ENCODE measurements at places on chromosomes 4 and X.
A peak's percentile ranks its signal among the peaks of the same experiment; 100 is the strongest.

GRCh38 chr4:119246177-119246733 is 33.7 kb downstream of the USP53 start:
- DNase-seq = no peak

DNA sequence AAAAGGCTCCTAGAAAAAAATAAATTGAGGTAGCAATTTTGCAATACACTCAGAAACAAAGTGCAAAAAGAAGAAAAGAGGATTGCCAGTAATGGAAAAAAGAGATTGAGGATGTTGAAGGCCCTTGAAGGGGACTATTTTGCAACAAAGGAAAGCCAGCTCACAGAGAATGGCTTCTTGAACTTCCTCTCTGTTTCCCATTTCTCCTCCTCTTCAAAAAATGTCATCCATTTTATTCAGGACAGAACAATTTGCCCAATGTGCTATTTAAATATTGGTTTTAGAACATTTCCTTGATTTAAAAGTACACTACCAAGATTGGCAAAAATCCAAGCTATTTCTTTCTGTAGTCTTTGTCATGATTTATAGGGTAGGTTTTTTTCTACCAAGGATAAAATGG is 60.2 kb downstream of the GASK1B start:
- peak; percentile 12 for DNase-seq

DNA sequence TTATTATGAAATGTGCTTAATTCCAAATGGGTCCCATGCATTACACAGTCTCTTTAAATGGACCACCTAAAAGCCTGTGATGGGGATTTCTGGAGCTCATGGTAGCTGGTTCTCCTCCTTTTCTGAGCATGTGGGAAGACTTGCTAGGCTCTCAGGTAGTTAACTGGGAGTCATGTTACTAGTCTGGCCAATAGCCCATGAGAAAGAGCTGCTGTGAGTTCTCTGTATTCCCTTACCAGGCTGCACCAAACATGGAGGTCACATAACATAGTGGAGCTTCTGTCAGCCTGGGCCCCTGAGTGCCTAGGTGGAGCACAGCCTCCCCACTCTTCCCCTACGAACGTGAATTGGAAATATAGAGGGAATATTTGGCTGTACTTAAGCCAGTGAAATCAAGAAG is 198.4 kb downstream of the MAML3 start:
- DNase-seq = no peak

GRCh38 chr4:168648929-168649328 is 152.1 kb downstream of the PALLD start:
- peak; percentile 86 for DNase-seq

DNA sequence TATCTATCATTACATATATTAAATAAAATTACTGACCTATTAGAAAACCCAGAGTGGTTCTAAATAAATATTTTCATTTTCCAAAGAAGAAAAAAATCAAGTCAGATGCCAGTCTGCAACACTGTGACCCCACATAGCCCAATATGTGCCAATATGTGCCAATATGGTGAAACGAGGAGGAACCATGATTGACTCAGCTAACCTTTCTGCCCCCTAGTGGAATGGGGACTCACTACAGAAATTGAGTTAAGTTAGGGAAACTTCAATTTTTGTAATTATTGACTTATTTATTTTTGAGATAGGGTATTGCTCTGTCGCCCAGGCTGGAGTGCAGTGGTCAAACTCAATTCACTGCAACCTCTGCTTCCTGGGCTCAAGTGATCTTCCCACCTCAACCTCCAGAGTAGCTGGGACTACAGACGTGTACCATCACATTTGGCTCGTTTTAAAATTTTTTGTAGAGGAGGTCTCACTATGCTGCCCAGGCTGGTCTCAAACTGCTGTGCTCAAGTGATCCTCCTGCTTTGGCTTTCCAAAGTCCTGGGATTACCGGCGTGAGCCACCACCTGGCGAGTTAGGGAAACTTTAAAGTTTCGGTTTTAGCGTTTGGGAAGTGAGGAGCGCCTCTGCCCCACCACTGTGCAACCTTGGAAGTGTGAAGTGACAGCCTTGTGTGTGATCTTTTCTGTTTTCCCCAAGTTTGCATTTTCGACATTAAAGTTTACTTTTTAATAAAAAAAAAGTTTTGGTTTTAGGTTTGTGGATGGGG is 116.8 kb upstream of the SHISA3 start:
- peak; percentile 40 for DNase-seq

GRCh38 chr4:174550541-174550940 is 28.3 kb upstream of the HPGD start:
- no peak for DNase-seq

DNA sequence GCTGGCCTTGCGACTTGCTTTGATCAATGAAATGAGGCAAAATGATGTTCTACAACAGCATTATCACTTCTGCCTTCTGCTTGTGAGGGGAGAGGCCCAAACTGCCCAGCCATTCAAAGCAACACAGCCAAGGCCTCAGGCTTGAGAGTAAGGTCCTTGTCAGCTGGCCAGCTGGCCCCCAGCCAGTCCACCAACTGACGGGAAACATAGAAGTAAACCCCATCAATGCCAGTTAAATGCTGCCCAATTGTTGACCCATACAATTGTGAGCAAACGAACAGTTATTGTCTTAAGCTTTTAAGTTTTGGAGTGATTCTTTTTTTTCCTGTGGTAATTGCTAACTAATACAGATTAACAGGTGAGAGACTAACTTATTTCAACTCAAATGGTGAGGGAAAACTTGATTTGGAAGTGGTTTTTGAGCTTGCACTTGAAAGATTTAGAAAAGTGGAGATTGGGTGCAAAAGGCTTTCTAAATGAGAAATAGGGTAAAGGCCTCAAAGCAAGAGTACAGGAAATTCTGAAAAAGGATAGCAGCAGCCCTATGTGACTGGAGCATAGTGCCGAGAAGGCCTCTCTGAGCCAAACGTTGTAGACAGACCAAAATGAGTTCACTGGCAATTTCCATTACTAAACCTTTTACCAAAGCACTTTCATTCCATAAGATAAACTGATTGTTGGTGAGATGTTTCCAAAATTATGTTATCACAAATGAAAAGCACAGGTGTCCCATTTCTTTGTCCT is 66.9 kb downstream of the ARHGEF38 start:
- DNase-seq = no peak

GRCh38 chr4:1201851-1202525 is 29.6 kb upstream of the SPON2 start:
- peak; percentile 93 for DNase-seq

DNA sequence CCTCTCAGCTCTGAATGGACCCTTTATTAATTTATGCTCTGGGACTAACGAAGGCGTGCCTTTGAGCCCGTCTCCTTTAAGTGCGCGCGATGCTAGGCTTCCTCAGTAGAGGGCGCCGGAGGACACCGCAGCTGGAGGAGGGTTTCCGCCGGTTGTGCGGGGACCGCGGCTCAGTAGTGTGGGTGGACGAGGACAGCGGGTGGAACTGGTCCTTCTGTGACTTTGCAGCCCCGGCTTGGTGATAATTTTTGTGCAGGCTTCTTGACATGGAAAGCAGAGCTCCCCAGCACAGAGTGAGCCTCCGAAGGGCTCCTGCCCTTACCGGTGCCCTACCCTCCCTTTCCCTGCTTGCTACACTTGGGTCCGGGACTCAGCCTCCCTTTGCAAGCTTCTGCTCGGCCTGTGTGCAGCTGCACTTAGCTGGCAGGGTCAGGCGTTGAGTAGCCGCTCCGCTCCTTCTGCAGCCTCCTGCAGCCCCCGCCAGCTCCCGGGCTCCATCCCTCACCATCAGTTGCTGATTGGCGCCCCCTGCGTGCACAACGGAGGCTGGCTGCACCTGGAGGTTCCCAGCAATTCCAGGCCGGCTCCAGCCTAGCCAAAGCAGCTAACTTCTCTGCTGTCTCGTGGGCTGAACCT is 26.8 kb upstream of the BOD1L1 start:
- peak; percentile 83 for DNase-seq

- DNase-seq = peak; percentile 80
Measured at GRCh38 chr4:108849611-108850168, 86.8 kb upstream of the ETNPPL start.

GRCh38 chr4:24771241-24771640 is 24.1 kb upstream of the SOD3 start:
- no peak for DNase-seq

DNA sequence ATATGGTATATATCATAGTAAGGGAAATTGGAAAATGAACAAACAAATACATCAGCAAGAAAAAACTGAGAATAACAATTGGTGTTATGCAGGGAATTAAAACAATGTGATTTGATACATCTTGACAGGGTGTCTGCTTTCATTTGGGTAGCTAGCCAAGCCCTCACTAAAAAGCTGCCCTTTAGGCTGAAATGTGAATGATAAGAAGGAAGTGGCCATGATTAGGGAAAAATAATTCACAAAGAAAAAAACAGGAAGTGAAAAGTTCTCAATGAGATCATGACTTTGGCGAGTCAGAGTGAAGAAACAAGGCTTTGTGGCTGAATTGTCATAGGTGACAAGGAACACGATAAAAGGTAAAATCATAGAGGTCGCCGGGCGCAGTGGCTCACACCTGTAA is 675.8 kb upstream of the SLIT2 start:
- DNase-seq = no peak

DNA sequence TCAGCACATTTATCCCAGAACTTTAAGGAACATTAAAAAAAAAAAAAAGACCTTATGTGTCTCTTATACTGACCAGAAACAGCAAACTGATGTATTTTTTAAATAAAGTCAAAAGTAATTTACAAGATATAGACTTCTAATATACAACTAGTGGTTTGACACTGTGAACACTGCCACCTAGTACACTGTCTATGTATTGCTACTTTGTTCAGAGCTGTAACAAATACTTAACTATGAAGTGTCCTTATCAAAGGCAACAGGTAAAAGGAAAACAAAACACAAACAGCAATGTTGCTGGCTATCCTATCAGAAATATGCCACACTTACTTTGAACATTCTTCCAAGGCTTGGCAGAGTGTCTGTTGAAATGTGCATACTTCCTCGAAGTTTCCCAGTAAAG is 60.4 kb downstream of the CD40LG start:
- DNase-seq = peak; percentile 43

DNA sequence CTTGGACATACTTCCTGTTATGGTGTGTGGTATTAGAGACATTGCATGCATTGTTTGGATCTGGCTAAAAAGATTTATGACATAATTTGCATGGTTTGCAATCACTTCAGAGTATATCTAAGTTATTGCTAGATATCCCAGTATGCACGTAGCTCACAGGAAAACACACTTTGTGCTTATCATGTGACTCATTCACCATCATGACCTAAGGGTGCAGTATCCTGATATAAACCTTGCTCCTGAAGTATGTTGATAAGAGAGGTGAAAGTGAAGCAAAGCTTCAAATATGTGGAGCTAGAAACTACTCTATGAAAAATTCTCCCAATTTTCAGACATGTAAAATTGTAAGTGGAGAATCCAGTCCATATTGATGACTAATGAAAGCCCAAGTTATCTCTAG is 46.9 kb upstream of the GRXCR1 start:
- DNase-seq = no peak

GRCh38 chr4:40553995-40554394 is 75.7 kb downstream of the RBM47 start:
- DNase-seq = no peak

DNA sequence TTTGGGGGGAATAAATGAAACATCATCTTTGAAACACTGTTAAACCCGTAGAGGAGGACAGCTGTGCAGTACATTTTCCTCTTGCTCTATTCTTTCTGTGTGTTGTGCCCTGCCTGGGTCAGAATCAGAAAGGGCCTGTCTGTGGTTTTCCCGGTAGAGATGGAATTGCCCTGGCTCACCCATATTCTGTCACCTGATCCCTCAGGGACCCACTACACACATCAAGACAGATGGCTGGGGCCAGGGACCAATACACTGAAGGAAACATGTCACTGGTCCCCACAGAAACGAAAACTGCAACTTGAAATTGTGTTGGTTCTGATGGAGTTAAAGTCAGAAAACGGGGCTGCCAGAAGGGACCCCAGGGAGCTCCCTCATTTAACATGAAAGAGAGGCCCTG is 114.9 kb downstream of the ZNF827 start:
- DNase-seq = no peak

GRCh38 chr4:176849076-176849475 is 56.4 kb upstream of the VEGFC start:
- peak; percentile 20 for DNase-seq

GRCh38 chr4:17898553-17899055 is 87.8 kb downstream of the NCAPG start:
- DNase-seq = no peak

DNA sequence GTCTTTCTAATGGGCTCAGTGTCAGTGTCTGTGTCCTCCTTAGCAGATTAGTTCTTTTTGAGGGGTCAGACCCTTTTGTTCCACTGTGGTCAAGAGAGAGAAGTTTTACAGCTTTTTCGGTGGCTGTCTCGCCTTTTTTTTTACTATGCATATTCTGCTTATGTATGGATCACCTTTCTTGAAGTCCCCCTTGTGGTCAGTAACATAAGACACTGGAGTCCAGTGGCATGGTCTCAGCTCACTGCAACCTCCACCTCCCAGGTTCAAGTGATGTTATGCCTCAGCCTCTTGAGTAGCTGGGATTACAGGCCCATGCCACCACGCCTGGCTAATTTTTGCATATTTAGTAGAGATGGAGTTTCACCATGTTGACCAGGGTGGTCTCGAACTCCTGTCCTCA is 54.0 kb upstream of the PGRMC2 start:
- no peak for DNase-seq

- no peak for DNase-seq
Measured at GRCh38 chrX:39841604-39842003, 256.2 kb downstream of the BCOR start.

- DNase-seq = peak; percentile 34
Measured at GRCh38 chrX:88613338-88613737, 133.7 kb upstream of the CPXCR1 start.

- no peak for DNase-seq
Measured at GRCh38 chrX:13026877-13027652, 17.4 kb downstream of the FAM9C start.

- DNase-seq = no peak
Measured at GRCh38 chrX:131987252-131987651, 35.9 kb upstream of the STK26 start.

DNA sequence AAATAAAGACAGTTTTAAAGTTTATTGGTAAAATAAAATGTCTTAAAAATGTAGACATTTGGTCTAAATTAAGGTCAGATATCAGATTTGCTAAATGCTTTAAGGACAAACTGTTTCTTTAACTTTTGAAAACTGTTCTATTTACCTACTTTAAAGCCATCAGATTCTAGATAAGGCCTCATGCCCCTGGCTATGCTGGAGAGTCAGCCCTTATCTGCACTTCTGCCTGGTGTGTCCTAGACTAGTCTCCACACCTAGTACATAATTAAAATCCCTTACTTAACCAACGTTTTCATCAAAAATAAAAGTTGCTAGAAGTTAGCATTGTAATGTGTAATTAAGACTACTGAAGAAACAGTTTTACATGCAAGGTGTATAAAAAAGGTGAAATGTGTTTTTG is 25.6 kb downstream of the HSD17B11 start:
- DNase-seq = no peak

DNA sequence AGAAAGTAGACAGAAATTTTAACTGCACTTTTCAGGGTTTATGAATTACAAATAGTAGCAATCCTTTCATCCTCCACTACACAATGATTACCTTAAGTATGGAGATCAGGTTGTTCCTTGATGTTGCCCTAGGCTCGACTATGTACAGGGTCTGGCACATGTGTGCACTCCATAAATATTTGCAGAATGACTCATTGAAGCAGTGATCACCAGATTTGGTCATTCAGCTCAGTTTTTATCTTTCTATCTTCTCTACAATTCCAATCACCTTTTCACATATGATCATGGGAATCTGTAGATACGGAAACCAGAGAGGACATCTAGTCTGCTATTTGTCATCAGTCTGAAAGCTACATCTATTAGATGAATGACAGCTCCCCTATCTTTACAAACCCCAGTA is 171.7 kb upstream of the HCCS start:
- DNase-seq = peak; percentile 38

- DNase-seq = no peak
Measured at GRCh38 chrX:119423631-119424030, 24.5 kb downstream of the SLC25A43 start.

Data from choroid plexus epithelial cell (primary cell).